Foreskin fibroblast (primary cell): ENCODE measurements at places on chromosomes 2 and 18.
A peak's percentile ranks its signal among the peaks of the same experiment; 100 is the strongest.

DNA sequence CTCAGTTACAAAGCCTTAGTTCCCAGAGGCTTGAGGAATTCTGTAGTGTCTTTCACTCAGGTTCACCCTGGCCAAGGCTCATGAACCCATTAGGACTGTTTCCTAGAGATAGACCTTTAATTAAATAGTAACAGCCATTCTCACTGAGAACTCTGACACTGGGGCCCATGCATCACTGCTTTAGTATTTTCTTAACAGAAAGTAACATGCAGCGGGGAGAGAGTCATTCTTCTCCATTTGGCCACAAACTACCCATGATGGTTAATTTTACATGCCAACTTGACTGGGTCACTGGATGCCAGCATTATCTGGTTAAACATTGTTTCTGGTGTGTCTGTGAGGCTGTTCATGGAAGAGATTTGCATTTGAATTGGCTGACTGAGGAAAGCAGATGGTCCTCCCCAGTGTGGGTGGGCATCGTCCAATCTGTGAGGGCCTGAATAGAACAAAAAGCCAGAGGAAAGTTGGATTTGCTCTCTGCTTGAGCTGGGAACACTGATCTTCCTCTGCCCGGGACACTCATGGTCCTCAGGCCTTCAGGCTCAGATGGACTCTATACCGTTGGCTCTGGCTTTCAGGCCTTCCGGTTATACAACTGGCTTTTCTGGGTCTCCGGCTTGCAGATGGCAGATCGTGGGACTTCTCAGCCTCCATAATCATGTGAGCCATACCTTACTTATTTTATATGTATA lies 5.6 kb upstream of the CPLX4 start:
- peak; percentile 18 for DNase-seq

DNA sequence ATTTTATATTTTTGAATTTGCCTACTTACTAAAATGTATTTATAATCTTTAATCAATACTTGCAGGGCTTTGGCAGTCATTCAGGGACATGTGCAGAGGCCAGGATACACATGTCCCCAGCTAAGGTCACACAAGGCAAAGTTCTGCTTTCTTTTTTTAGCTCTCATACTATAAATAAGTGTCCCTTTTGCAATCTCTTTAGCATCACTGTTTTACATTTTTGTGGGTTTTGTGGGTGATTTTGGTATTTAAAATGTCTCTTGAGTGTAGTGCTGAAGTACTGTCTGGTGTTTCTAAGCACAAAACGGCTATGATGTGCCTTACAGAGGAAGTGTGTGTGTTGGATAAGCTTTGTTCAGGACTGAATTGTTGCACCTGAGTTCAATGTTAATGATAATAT lies 309.0 kb upstream of the GULP1 start:
- peak; percentile 67 for DNase-seq

DNA sequence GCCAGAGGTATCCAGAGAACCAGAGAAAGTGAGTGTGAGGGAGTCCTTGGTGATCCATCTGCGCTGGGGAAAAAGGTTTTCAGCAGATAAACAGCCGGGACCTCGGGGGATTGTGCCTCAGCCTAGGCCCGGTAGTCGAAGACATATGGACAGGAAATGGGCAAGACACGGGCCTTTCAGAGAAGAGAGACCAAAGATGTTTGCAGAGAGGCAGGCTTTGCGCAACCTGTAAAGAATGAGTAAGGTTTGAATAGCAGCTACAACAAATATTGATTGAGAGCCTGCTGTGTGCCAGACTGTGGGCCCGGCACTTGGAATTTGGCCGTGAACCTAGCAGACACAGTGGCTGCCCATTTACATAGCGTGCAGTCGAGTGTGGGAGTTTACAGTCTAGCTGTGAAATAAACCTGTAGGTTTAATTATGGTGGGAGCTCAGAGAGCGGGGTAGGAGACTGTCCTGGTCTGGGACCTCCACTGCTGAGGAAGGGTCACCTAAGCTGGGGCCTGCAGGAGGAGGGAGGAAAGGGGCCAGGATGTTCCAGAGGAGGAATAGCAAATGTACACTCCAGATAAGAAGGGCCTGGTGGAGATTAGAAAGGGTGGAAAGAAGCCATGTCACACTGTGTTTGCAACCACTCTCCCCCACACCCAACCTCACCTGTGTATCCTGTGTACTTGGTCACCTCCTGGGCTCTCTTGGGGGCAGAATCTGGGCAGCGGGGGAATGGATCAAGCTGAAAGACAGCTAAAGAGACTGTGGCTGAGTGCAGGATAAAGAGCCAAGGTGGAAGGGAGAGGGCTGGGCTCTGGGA lies 3.0 kb downstream of the SH2D6 start:
- peak; percentile 76 for DNase-seq

GRCh38 chr18:37242826-37243560 lies 322.6 kb downstream of the CELF4 start:
- no peak for DNase-seq
